Tibial nerve (tissue), 4 donors: ENCODE measurements at places on chromosomes 4 and X. TPM values are rescaled to one million over a fixed set of nuclear protein-coding genes. Genes with fewer than 3 reads are reported as not detected.

DNA sequence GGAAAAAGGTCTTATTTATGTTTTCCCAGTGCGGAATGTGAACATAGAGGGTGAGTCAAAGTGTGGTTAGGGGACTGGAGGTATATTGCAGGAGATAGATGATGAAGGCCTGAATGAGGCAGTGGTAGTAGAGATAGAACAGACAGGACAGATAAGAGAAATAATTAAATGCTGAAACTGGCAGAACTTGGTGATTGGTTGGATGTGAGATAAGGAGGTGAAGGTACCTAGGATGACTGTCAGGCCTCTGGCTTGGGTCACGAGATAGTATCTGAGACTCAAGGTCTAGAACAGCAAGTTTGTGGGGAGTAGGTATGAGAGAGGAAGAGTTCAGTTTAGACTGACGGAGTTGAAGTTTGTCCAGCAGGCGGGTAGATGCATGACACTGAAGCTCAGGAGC is 3.5 kb downstream of the MND1 start:
- no peak for DNase-seq

GRCh38 chr4:55635741-55636655 is at the start of gene NMU:
TSS of gene NMU (minus strand) at chr4:55636298. CDS start at chr4:55636192, 106 bp downstream.
- no peak for DNase-seq

GRCh38 chr4:173538909-173539445 is 8.9 kb upstream of the HAND2 start:
- no peak for DNase-seq

DNA sequence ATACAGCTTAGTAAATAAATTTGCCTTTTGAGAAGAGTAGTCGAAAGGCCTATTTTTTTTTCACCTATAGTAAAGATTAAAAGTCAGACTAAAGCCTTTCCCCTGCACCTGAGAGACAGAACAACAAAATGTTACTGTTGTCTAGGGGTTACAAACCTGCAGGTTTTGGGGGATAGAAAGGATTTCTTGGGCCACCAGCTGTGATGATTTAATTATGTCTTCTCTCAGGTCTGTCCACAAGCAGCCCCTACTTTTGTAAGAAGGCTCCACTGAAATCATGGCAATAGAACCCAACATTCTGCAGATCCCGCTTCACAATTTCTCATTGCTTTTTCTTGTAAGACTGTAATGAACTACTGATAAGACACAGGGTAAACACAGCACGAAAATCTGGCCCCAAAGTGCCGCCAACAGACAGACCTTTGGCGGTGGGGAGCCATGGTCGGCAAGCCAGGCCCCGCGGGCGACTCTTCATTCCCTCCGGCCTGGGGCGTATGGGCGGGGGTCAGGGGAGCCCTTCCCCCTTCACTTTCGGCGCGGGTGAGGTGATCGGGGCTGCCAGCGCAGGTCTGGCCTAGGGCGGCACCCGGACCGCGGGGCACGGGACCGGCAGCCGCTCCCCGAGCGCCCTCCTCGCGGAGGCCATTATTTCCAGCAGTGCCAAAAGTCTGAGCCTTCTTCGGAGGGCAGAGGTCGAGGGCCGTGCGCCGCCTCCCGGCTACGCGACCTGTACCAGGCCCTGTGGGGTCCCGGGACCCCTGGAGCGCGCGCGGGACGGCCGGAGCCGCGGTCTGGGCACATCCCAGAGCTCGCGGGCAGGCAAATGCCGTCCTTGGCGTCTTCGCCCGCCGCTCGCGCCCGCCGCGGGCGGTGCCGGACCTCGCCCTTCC is 812 bp upstream of the KDM6A start:
- peak; percentile 12 for DNase-seq

DNA sequence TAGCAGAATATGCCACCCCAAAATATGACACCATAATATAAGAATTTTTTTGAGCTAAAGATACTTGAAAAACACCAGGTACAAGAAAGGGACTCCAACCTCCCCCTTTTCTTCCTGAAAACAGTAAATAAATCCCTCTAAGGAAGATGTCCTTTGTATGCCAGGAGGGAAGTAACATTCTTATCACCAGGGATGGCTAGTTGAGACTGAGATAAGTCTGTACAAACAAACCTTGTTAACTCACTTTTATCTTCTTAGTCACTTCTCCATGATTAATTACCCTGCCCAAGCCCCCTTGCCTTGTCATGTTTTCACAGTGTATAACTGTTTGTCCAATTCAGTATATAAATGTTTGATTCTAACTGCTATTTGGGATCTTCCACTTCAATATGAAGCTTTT is 888.0 kb downstream of the PCDH18 start:
- DNase-seq: no peak

DNA sequence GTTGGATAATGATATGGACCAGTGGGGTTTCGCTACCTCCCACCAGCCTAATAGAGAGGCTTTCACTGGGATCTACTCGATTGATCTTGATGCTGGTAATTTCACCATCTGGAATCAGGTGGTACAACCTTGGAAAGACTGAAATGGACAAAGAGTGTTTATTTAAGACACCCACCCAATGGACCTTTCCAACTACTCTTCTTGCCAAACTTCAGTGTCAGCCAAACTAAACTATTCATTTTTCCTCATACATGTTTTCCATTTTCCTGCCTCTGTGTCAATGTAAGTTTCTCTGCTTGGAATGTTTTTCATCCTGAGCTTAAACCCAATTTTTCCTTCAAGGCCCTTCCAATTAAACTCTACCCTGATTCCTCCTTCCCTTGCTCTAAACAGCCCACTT is 92.6 kb downstream of the LNX1 start:
- DNase-seq: no peak

DNA sequence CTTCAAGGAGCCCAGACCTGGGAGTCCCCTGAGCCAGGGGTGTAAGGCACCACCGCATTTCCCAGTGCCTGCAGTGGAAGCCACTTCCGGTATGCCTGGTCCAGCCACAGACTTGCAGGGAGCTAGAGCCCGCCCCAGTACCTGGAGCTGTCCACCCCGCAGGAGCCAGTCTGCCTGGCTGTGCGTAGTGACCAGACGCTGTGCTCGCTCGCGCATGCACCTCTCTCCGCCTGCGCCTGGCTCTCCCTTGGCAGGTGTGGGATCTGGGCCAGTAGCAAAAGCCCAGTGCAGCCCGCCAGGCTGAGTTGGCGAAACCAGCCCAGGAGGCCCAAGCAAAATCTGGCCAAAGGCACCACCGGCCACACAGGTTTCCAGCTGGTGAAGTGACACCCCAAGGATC is 973.7 kb upstream of the AGA start:
- no peak for DNase-seq

GRCh38 chr4:153084224-153084979 is 119.8 kb upstream of the TRIM2 start:
- DNase-seq: no peak

DNA sequence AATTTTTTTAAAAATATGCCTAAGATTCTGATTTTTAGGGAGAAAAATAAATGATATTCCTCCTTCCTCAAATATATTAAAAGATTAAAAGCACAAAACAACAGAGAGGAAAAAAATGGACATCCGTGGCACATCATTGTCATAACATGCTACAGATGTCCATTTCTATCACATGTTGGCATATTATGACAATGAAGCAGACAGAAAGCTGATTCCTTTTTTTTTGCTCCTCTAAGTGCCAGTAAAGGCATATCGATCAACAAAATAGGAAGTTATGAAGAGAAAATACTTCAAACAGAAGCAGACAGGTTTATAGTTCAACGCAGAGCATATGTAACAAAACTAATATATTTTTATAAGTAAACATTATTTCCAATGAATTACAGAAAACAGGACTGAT is 11.2 kb downstream of the KLHL8 start:
- no peak for DNase-seq

- no peak for DNase-seq
Observed at GRCh38 chr4:7001271-7001670, 41.9 kb upstream of the TADA2B start.

GRCh38 chr4:144181391-144181790 is 40.9 kb upstream of the GYPA start:
- DNase-seq: no peak

DNA sequence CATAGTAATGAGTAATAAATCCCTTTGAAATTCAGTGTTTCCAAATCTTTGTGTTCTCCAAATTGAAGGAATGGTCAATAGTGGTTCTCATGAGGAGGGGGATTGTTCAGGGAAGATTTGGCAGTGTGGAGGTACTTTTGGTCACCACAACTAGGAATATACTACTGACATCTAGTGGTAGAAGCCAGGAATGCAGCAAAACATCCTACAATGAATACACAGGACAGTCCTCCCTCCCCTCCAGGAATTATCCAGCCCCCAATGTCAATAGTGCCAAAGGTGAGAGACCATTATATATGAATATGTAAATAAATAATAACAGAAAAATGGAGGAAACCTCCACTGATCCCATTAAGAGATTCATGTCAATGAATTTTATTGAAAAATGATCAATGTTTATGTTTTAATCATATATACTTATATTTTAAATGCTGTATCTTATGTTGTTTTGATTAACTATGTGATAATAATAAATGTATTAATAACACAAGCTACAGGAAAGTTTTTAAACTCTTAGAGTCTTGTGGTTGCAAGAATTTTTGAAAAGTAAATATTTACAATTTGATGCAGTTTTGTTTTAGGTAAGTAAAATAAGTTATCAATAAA is 14.4 kb upstream of the FAM9A start:
- no peak for DNase-seq

GRCh38 chr4:55675196-55675793 is 39.2 kb upstream of the NMU start:
- no peak for DNase-seq

- no peak for DNase-seq
Observed at GRCh38 chr4:139676913-139677585, 11.4 kb downstream of the MGST2 start.

DNA sequence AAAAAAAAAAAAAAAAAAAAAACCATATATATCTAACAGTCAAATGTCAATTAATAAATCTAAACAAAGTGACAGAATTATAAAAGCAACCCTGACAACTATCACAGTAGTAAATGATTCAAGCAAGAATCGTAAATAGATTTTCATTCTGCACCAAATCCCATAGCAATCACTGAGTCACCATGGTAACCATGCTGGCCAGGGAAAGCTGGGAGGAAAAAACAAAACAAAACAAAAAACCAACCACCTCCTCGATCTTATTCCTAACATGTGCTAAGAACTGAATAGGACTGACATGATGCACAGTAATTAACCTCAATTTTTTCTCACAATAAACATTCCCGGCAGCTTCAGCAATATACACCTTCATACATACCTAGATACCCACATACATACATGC is 30.6 kb upstream of the RAB40A start:
- DNase-seq: no peak

DNA sequence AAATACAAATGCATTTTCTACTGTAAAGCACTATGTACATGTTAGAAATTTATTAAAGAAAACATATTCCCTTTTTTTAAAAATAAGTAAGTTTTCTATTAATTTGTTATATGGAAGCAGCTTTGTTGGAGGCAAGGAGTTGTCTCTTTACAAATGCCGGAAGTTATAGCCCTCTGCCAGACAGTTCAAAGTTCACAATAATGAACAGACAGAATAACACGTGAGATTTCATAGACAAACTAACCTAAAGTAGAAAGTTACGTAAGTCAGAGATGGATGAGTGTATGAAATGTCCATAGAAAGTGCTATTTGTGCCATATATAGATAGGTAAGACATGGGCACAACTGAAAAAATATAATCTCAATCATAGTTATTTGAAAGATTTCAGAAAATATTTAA is 43.9 kb upstream of the NEIL3 start:
- no peak for DNase-seq

- no peak for DNase-seq
Observed at GRCh38 chr4:145824463-145824862, 114.2 kb downstream of the ZNF827 start.

GRCh38 chr4:179307297-179308136 is 1865.3 kb upstream of the AGA start:
- DNase-seq: peak; percentile 11

- DNase-seq: no peak
Observed at GRCh38 chrX:113770071-113770470, 813.8 kb upstream of the HTR2C start.

DNA sequence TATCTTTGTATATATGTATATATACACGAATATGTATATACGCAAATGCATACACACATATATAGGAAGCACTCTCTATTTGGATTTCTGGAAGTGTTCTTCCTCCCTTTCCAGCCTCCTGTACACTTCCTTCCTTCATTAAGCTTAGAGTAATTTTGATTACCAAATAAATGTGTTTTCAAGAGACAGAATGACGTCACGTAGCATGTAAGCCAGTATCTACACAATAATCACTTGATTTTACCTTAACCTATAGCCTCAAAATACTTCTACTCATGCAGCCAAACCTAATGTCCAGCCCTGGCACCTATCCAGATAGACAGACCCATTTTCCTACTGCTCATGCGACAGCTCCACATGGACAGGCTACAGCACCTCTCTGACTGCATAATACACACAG is 29.9 kb downstream of the MAGEA10 start:
- DNase-seq: no peak

DNA sequence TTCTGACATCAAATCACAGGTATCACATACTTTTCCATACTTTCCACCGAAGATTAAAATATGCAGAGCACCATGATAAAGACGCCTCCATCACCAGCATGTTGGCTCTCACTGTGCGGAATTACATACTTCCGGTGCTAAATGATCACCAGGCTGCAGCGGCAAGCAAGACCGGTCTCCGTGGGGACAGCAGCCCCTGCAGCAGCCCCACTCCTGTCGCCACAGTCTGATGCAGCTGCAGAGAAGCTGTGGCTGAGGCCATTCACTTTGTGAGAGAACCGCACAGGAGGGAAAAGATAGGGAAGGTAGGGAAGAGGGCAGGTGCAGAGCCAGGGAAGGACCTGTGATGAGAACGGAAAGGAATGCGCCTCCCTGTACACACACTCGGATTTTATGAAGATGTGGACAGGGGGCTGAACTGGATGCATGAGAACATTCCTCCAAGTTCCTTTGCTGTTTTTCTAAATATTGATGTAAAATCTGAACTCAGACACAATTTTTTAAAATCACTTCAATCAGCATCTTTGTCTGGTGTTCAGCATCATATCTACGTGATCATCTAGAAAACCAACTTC is 38.3 kb downstream of the AFAP1 start:
- no peak for DNase-seq

- DNase-seq: no peak
Observed at GRCh38 chr4:99117876-99118693, 26.0 kb downstream of the ADH4 start.

DNA sequence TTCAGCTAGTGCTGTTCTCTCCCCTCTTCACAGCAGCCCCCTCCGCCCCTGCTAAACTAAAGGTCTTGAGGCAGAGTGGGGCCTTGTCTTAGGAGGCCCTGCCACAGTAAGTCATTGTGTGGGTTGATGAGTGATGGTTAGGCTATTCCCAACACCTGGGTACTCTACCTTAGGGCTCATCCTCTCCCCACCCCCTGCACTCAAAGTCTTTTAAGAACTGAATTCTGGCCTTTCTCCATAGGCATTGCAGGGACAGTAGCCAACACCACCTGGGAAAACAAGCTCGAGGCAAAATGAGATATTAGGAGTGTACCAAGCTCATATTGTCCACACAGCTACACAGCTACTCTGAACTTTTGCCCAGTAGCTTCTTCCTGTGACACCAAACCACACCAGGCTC is 42.5 kb downstream of the RAB40AL start:
- no peak for DNase-seq

GRCh38 chr4:18057821-18058533 is 36.4 kb upstream of the LCORL start:
- DNase-seq: no peak

The TBX22 gene
- total RNA-seq: not detected

The GRPR gene
- total RNA-seq: not detected

The CXorf65 gene
- total RNA-seq: not detected

The HUWE1 gene
- total RNA-seq: 104 TPM

The FANCB gene
- total RNA-seq: 2.5 TPM

The TGIF2LX gene
- not detected for total RNA-seq

The NWD2 gene
- total RNA-seq: 1.1 TPM

The ARMCX4 gene
- 18.4 TPM for total RNA-seq

The NEUROG2 gene
- total RNA-seq: not detected

The SMIM10 gene
- total RNA-seq: 15.3 TPM

The S100P gene
- not detected for total RNA-seq
